ENCODE measurements at places on chromosomes 5 and 9. TPM values are rescaled to one million over a fixed set of nuclear protein-coding genes. Genes with fewer than 3 reads are reported as not detected.

DNA sequence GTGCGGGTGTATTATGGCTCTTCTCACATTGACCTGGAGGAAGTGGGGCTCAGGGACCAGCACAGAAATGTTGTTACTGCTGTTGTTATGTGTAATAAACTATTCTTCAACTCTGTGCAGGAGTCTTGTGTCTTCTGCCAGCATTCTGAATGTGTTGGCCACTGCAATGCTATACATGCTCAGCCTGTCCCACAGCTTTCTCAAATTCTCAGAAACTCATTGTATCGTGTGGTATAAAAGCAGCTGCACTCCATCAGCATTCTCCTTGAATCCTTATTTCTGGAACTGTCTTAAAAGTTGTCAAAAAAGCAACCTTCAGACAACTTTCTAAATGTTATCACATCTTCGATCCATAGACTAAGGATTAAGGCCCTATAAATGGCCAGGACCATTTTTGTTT lies 72.0 kb downstream of the ZNF474 start:
- DNase-seq: no peak

GRCh38 chr5:665956-666711 lies 27.0 kb downstream of the TPPP start:
- no peak for DNase-seq

The TAS2R1 gene
- total RNA-seq: not detected

The IFNW1 gene
- total RNA-seq: not detected

The THG1L gene
- total RNA-seq: 5.2 TPM

The GNA14 gene
- total RNA-seq: not detected
